ENCODE measurements at places on chromosomes 3 and 15. TPM values are rescaled to one million over a fixed set of nuclear protein-coding genes. Genes with fewer than 3 reads are reported as not detected.

DNA sequence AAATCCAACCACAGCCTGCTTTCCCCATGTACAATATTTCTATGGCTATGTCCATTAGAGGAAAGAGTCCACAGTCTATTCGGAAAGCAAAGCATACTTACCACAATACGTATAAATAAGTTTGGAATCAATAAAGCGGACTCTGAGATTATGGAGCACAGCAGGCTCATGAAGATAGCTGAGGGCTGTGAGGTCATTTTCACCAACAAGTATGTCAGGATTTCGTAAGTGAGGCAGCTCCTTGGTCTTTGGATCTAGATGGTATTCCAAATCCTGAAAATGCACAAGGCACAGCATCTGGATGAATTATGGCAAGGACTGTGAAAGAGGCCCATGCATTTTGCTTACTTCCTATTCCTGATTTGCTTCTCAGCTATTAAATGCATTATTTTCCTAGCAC, 100.4 kb downstream of the MYO5A start:
- no peak for DNase-seq

- DNase-seq, result no peak
Measured at GRCh38 chr15:28085489-28086174, 13.5 kb downstream of the OCA2 start.

DNA sequence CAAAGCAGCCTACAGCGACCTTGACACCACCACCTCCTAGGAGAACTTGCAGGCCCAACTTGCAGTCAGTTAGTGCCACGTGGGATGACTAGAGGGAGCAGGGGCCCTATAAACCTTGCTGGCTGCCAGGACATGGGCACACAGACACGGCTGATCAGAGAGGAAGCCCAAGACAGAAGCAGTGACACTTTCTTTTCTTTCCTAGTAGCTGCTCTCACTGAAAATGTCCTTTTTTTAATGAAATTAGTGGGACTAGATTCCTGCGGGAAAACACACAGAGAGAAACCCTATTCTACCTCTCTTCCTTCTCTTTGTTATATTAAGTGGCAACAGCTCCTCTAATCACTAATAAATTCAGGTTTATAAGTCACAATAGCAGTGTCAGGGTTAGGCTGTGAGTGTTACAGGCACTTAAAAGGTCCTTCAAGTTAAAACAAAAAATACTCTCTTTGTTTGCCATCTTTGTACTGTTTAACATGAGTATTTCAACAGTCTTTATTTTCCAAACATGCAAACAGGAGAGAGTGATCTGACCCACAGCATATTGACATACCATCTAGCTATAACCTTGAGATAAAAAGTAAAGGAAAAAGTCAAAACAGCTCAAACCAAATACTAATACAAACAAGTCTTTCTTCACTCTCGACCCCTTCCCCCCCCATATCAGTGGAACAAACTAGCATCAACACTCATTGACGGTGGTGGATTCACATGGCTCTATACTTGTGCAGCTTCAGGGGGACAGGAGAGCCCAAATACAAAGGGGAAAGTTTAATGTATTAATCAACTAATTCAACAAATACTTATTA, 2.1 kb upstream of the TMEM212 start:
- no peak for DNase-seq

DNA sequence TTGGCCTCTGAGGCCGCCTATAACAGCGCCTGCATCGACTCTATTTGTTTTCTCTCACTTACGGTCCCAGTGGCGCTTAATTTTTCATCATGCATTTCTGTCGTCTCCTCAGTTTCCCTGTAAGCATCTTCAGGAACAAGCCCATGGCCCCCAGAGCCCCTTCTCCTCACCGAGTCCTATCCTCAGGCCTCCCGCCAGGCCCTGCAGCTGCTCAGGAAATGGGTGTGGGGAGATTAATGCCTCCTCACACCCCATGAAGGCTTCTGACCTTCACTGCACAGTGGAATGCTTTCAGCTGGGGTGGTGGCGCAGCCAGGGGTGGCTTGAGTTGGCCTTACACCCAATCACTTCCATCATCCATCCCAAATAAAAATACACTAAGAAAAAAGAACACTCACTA, 260.4 kb downstream of the FAM43A start:
- no peak for DNase-seq

- no peak for DNase-seq
Measured at GRCh38 chr15:33959844-33960548, 8.3 kb upstream of the CHRM5 start.

- DNase-seq, result no peak
Measured at GRCh38 chr3:172323894-172324610, 124.2 kb downstream of the GHSR start.

DNA sequence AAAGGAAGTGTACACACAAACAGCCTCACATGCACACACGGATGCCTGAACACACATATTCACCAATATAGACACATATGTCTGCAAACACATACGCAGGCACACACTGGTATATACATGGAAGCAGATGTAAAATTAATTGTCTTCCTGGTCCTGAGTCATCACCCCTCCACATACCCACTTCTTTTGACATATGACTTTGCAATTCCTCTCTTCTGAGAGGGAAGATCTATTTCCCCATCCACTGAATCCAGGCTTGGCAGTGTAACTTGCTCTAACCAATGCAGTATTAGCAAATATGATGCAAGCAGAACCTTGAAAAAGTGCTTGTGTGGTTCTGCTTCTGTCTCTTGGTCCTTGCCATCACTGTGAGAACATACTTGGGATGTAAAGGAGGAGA, 76.8 kb upstream of the HRH1 start:
- no peak for DNase-seq

DNA sequence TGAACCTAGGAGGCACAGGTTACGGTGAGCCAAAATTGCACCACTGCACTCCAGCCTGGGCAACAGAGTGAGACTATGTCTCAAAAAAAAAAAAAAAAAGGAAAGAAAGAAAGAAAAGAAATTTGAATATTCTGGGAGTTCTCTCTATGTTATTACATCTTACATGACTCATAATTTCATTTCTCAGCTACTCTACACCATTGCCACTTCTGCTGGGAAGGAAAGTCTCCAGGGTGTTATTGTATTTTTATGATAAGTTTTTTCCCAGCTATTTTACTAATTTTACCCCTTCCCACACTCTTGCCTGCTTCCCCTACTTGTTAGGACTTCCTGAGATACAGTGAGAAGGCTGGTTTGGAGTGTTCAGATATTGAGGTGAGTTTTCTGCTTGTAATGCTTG, 69.7 kb upstream of the UMPS start:
- DNase-seq, result no peak

GRCh38 chr15:74442604-74443003, 8.8 kb upstream of the SEMA7A start:
- DNase-seq, result no peak

- DNase-seq, result peak; percentile 35
Measured at GRCh38 chr15:26051761-26052675, 188.9 kb upstream of the ATP10A start.

DNA sequence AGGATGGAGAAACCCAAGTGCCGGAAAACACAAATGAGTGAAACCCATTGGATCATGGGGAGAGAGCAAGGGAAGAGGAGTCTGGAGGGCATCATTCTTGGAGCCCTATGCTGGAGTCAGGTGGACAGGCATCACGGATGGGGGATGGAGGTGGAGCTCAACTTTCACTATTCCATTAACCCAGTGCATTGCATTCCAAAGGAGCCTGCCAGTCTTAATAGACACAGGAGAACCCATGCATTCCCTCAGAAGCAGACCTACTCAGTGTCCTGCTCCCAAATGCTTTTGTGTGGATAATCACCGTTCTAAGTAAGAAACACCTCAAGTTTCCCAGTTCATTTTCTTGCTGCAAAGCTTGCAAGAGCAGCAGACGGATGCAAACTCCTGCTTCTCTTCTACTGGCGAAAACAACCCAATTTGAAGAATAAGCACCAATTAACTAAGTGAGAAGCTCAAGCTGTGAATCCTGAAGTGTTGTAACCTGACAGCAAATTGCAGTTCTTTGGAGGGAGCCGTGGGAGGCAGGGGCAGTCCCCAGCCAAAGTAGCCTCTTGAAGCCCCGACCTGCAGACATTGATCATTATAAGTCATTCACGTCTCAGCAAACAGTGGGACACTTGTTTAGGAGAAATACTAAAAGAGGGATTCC, 25.3 kb downstream of the SEMA5B start:
- DNase-seq, result no peak

- no peak for DNase-seq
Measured at GRCh38 chr15:73541479-73541878, 91.7 kb downstream of the NPTN start.

NOX5 gene
- total RNA-seq, result 0.26 TPM

ENTPD3 gene
- 0.86 TPM for total RNA-seq

Data from mucosa of gallbladder (tissue), 1 donor.